Activated T-cell treated with anti-CD3 and anti-CD28 coated beads, Interleukin-2, amount 50 U/mL, for 72 hours (primary cell): ENCODE measurements at places on chromosomes 2 and 18.
A peak's percentile ranks its signal among the peaks of the same experiment; 100 is the strongest.

GRCh38 chr2:232931636-232932035 is 61.6 kb downstream of the SNORC start:
- DNase-seq, result no peak

- no peak for DNase-seq
These were observed 17.1 kb upstream of the THUMPD2 start for GRCh38 chr2:39796134-39796533.

DNA sequence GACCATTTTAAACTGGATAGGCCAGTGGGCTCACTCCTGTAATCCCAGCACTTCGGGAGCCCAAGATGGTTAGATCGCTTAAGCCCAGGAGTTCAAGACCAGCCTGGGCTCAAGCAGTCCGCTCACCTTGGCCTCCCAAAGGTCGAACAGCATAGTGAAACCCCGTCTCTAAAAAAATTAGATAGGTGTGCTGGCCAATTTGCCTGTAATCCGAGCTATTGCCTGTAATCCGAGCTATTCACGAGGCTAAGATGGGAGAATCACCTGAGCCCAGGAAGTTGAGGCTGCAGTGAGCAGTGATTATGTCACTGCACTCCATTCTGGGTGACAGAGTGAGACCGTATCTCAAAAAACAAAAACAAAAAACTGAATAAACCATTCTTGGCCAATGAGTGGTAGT is 52.6 kb upstream of the EMILIN2 start:
- DNase-seq, result no peak

DNA sequence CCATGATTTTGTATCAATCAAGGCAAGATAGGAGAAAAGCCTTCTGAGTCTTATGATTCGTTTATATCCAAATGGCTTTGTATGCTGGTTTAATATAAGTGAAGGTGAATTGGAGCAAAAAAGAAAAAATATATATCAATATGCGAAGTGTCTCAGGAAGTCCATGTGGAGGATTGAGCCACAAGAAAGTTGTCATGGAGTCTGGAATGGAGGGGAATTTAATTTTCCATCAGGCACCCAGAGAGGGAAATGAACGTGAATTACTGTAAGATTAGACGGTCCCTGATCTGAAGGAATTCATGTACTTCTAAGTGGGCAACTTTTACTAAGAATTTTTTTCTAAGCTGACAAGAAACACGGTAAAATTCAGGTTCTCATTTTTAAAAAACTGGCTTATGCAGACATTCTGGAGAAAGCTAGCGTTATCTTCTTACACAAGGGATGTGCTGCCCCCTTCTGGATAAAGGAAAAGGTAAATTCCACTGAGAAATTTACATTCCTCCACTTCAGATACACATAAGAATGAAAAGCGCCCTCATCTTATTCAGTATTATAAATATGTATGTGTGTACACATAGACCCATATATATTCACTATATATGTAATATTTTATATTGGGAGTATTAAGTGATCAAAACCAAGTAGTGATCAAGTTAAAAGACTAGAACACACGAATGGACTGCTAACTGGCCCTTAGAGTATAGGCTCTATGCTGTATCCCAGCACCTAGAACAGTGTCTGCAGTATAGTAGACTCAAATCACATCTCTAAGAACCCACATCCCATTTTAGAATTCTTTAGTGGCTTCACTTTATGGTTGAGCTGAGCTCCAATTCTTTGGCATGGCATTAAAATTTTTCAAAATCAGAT is 289.0 kb upstream of the TFPI start:
- DNase-seq, result no peak

- DNase-seq, result no peak
These were observed 69.8 kb upstream of the IL1R2 start for GRCh38 chr2:101921953-101922325.

DNA sequence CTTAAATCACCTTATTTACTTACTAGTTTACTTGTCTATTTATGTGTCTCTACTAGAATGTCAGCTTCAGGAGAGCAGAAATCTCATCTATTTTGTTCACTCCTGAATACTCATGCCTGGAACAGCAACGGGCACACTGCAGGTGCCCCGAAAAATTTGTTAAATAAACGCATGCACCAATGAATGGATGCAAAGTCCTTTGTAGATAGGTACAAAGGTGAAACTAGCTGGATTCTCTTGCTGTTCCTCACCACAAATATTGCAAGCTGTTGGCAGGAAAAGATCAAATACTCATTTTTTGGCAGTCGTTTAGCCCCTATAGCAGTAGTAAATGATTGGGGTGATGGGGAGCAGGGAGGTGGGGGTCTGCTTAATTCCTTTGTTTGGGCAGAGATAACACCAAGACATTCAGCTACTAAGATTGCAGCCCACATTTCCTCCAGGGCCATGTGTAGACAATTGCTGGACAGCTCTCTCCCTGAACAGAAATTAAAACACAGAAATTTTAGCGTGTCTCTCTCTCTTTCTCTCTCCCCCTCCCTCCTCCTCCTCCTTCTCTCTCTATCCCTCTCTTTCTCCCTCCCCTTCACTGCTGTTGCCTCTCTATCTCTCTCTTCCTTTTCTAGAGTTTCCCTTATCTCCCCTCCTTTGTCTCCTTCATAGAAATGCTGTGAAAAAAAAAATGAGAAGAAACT is 5.4 kb downstream of the MARCHF4 start:
- no peak for DNase-seq

DNA sequence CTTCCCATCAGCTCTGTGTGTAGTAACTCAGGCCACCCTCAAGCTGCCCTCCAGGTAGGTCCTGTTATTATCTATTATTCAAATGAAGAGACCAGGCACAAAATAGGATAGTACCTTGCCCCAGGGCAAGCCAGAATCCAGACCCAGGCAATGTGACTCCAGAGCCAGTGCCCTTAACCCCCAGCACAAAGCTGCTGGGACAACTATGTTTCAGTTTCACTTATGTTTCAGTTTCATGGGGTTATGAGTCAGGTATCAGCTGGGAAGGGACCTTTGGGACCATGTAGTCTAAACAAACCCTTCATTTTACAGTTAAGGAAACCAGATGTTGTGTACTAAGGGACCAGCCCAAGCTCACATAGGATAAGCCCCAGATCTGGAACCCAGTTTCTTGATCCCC is 10.0 kb downstream of the HK2 start:
- peak; percentile 42 for DNase-seq

- no peak for DNase-seq
These were observed 308.7 kb upstream of the SALL3 start for GRCh38 chr18:78670778-78671391.

- DNase-seq, result no peak
These were observed 9.6 kb downstream of the GDF7 start for GRCh38 chr2:20676353-20677215.

- DNase-seq, result no peak
These were observed 66.2 kb downstream of the HNMT start for GRCh38 chr2:138030459-138030858.

- peak; percentile 10 for DNase-seq
These were observed 415.2 kb downstream of the NBAS start for GRCh38 chr2:15145919-15146318.

- DNase-seq, result no peak
These were observed 124.1 kb downstream of the LNPK start for GRCh38 chr2:175877845-175878544.

GRCh38 chr2:162028511-162028910 is 45.5 kb downstream of the DPP4 start:
- no peak for DNase-seq

DNA sequence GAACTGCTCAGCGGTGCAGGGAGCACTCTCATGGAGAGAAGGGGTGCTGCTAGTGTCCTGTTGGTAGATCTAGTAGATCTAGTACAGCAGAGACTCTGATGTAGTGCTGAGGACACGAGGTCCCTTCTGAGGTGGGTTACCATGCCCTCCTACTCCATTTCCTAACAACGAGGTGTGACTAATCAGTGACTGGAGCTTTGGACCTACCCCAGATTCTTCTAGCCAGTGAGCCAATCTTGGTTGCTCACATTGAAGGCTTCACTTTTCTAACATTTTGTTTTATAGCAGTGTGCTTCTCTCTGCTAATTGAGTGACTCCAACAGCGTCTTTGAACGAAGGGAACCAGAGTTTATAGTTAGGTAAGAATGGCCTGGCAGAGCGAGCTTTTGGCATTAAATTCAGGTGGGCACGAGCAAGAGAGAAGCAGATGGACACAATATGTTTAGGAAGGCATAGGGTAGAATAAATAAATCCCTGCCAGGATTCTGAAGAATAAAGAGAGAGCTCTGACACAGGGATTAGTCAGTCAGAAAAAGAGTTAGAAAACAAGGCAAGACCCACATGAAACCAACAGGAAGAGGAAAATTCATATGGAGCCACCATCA is 306.0 kb upstream of the RAB12 start:
- DNase-seq, result no peak

- DNase-seq, result no peak
These were observed 806 bp upstream of the MYT1L start for GRCh38 chr2:2331881-2332280.

DNA sequence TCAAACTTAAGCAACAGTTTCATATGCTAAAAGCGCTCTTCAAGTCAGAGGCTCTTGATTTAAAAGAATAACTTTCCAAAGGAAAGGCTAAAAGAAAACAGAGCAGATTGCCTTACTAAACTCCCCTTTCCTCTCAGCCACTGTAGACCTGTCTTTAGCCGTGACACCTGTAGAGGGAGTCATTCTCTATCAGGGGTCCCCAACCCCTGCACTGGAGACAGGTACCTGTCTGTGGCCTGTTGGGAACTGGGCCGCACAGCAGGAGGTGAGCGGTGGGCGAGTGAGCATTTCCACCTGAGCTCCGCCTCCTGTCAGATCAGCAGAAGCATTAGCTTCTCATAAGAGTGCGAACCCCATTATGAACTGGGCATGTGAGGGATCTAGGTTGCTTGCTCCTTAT is 9.6 kb downstream of the SLC14A1 start:
- no peak for DNase-seq

- no peak for DNase-seq
These were observed 407.5 kb upstream of the RGPD4 start for GRCh38 chr2:107419191-107419590.

GRCh38 chr2:198296665-198297308 is 492.4 kb downstream of the PLCL1 start:
- DNase-seq, result peak; percentile 52

DNA sequence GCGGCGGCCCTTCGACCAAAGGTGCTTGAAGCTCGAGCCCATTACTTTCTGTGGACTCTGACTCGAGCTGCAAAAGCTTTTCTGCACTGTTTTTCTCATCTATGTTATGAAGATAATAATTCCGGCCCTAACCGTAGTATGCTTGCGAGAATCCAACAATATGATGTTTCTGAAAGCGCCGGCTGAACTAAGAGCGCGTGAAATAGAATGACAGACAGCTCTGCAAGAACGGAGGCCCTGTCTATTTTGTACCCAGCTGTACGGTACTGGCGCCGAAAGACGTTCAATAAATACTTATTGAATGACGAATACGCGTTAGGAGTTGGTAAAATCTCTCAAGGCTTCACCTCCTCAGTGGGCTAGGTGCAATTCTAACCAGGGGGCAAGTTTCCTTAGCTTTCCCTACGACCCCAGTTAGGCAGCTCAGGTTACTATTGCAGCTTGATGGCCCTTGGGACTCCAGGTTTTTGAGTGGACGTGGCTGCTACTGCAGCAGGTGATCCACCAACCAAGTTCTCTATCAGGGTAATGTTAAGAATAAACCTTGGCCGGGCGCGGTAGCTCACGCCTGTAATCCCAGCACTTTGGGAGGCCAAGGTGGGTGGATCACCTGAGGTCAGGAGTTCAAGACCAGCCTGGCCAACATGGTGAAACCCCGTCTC is 570 bp downstream of the SCRN3 start:
- DNase-seq, result no peak

DNA sequence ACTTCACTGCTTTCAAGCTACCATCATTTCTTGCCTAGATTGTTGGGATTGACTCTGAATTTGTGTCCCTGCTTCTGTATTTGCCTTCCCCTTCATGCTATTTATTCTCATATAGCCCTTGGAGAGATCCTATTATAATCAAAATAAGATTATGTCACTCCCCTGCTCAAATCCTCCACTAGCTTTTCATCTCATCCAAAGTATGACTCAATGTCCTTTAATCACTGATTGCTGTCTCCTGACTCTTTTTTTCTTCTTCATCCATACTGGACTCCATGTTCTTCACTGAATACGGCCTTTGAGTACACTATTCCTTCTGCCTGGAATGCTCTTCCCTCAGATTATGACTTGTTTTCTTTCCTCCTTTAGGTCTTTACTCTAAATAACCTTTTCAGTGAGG is 5.0 kb downstream of the RBKS start:
- no peak for DNase-seq

DNA sequence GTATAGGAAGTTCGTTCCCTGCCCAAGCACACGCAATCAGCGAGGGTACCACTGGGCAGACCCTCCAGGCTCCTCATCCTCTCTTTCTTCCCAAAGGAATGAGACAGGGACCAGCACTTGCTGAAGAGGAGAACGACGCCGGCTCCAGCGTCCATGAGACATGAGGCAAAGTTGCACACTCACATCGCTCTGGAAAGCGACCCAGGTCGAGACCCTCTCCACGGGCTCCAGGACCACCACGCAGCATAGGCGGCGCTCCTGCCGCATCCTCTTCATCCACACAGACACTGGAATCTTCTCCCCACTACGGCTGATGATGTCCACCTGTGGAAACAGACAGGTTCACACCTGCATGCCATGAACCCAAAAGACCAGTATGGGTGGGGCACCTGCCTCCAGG is 10.8 kb downstream of the PASK start:
- no peak for DNase-seq

- no peak for DNase-seq
These were observed 26.5 kb upstream of the LINC00305 start for GRCh38 chr18:64175432-64175831.

GRCh38 chr2:144424559-144425240 is 95.2 kb downstream of the ZEB2 start:
- DNase-seq, result peak; percentile 32

- DNase-seq, result no peak
These were observed 439.9 kb upstream of the ETAA1 start for GRCh38 chr2:66957198-66957597.

GRCh38 chr2:191748059-191748461 is 70.1 kb downstream of the NABP1 start:
- no peak for DNase-seq

- DNase-seq, result no peak
These were observed 336.2 kb downstream of the TXNL1 start for GRCh38 chr18:56302156-56302555.

DNA sequence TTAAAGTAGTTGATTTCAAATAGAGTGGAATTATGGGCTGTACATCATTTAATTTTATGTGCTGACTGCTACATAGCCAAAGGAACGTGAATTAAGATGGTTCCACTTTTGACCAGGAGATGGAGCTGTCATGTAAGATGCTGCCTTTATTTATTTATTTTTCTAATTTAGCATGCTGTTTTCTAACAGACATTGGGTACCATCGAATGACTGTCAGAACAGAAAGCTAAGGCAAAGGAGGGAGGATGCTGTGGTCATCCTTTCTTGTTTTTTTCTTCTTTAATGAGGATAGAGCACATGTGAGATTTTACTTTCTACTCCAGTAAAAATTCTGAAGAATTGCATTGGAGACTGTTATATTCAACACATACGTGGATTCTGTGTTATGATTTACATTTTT is at the start of gene SCN2A:
TSS of gene SCN2A (plus strand) at position 185 of the 400 bp plus-strand sequence. CDS start 56,410 bp downstream, outside the sequence.
- DNase-seq, result peak; percentile 0

DNA sequence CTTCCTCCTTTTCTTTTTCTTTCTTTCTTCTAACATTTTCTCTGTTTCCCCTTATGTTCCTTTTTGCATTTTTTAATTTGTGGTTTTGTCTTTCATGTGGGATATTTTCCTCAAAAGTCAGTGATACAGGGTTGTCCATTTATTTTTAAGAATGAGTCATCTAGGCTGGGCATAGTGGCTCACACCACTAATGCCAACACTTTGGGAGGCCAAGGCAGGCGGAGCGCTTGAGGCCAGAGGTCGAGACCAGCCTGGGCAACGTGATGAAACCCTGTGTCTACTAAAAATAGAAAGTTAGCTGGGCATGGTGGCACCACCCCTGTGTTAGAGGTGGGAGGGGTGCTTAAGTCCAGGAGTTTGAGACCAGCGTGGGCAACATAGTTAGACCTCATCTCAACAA is 35.8 kb downstream of the KATNAL2 start:
- DNase-seq, result no peak
